ENCODE measurements at places on chromosomes 6 and 20. TPM values are rescaled to one million over a fixed set of nuclear protein-coding genes. Genes with fewer than 3 reads are reported as not detected.

- DNase-seq: peak; percentile 56
Observed at GRCh38 chr6:32046450-32047083, 8.4 kb downstream of the CYP21A2 start.

DNA sequence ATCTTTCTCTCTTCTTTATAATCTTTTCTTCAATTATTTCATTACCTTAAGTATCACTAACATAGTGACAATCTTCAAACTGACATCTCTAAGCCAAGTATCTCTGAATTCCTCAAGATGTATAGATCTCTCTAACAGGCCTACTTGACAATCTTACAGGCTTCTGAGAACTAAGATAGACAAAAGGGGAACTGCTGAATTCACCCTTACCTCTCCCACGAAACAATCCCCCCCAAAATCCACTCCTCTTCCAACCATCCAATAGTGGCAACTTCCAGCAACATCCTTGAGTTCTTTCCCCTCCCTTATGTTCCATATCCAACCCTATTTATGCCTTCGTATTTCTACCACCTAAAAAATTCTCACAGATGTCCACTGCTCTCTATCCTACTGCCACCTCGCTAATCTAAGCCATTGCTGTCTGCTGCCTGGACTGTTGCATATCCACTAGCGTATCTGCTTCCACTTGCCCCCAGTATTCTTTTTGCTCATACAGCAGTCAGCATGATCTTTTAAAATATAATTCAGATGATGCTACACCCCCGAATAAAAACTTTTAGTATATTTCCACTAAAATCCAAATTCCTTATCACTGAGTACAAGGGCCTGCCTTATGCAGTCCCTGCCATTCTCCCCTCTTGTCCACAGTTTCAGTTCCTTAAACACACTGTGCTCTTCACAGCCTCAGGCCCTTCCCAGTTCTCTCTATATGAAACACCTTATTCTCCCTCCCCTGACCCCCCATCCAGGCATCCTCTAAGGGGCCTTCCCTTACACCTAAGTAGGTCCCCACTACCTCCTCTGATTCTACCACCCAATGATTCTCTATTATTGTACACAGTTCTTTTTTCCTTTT is 8.0 kb downstream of the REPS1 start:
- DNase-seq: no peak

- DNase-seq: no peak
Observed at GRCh38 chr6:85429346-85429745, 20.5 kb upstream of the NT5E start.

COL9A3 gene
- 137 TPM for total RNA-seq

DNA sequence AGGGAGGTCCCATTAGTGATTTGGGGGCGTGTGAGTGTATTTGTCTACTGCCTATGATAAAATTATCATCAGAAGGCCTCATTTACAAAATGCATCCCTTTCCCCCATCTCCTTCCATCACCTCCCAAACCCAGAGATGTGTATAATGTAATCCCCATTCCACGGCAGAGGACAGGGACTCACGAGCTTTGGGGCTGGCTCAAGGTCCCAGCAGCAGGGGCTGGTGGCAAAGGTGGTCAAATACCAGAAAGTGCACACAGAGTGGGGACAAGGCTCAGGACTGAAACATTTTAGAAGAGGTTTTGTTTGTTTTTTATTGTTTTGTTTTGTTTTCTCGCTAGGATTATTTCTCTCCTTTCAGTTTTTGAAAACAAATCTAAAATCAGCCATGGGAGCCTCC is 68.5 kb upstream of the TOP1 start:
- DNase-seq: peak; percentile 10

- no peak for DNase-seq
Observed at GRCh38 chr6:166839569-166839968, 116.8 kb downstream of the RNASET2 start.

IL17F gene
- total RNA-seq: not detected

HDGFL1 gene
- total RNA-seq: not detected

DNA sequence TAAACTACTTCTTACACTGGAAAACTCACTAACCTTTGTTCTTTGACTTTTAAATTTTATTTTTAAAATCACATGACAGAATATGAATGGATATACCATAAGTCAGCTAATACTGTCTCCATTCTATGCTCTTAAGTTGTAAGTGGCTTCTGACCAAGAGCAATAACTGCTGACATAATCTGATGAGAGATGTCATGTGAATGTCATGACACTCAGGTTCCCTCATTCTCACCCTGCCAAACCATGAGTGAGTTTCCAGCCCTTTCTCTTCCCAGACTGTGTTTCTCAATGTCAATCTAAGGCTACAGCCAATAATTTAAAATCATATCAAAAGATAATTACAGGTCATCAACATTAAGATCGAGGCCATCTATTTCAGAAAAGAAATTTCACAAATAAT is 39.7 kb downstream of the KIF16B start:
- DNase-seq: no peak

- no peak for DNase-seq
Observed at GRCh38 chr6:57294862-57295445, 22.5 kb upstream of the PRIM2 start.

- no peak for DNase-seq
Observed at GRCh38 chr6:113411011-113411410, 446.1 kb upstream of the MARCKS start.

DNA sequence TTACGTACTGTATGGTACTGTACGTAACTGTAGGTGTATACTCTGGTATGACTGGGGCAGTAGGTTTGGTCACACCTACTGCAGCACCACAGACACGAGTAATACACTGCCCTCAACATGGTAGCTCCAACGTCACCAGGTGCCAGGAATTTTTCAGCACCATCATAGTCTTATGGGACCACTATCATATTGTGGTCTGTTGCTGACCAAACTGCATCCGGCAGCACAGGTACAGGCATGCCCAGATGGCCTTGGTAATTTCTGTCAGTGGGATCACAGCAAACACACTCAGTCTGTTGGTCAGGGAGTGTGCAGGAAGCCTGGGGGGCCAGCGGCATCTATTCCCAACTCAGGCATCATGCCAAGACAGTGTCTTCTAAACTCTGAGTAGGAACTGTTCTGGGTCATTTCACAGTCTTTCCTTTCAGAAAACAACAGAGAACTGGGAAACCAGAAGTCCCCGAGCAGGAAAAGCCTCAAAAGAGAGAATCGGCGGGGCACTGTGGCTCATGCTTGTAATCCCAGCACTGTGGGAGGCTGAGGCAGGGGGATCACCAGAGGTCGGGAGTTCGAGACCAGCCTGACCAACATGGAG is 5.8 kb downstream of the YTHDF1 start:
- DNase-seq: no peak

GRCh38 chr6:54910431-54910884 is 63.9 kb downstream of the FAM83B start:
- no peak for DNase-seq

TOP1 gene
- total RNA-seq: 98.5 TPM

Data from H9 (cell line).